ENCODE measurements at places on chromosomes 3 and 15.

GRCh38 chr15:96052572-96053030 lies 277.9 kb upstream of the NR2F2 start:
- no peak for DNase-seq

DNA sequence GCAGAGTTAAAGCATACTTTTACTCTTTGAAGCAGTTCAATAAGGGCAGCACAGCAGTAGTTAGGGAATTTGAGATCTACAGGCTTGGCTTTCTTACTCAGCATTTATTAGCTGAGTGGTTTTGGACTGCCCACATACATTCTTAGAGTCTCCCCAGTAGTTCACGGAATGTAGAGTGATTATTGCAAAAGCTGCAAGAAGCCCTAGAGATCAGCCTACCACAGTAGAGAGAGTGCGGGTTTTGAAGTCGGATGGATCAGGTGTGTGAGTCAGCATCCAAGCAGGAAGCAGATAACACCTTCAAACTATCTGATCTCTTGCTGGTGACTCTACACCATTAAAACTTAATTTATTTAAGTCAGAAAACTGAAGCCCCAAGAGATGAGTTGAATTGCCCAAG lies 171.9 kb downstream of the SYNPR start:
- DNase-seq: no peak

GRCh38 chr3:69232482-69232881 lies 110.1 kb upstream of the LMOD3 start:
- DNase-seq: no peak

DNA sequence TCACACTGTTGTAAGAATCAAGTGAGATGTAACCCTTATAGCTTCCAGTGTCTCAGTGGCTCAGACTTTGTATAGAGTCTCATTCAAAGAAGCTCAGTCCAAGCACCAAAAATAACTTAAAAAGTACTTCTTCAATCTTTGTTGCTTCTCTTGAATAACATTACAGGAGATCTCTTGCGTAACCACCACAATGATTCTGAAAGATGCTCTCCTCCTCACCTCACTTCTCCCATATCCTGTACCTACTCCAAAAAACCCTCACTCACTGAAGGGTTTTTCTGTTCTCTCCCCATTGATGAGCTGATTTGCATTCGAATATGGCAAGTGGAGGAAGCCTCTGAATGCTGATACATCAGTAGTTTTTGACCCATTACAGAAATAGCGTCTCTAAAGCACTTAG lies 39.4 kb upstream of the MRPS22 start:
- no peak for DNase-seq

DNA sequence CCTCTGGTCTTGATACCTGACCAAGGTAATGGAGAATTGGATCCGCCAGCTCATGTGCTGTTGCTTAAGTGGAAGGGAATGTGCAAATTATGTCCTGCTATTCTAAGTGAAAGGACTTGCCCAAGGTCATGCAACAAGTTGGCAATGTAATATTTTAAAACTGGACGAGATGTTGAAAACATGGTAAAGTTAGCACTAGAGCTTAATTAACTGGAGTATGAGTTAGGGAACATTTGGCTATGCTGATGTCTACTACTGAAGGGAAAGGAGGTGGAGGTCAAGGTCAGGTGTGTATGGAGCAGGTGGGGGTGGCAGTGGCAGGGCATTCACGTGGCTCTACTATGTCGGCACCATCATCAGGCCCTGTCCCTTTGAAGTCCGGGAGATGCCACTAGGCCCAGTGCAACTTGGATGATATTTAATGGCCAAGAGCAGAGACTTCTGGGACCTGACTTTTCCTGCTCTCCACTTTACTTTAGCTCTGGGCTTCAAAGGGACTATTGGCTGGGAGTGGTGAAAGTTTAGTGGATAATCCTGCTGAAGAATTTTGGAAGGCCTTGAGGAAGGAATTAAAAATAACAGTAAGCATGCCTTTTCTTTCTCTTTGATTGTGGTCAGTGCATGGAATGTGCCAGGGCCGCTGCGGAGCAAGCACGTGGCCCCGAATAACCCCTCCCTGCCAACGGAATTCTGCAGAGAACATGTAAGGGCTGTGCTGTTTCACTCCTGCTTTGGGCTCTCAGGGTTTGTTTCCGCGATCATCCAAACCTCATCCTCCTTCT lies 14.9 kb downstream of the SMAD3 start:
- DNase-seq: no peak
